ENCODE measurements at places on chromosomes 5 and 9. TPM values are rescaled to one million over a fixed set of nuclear protein-coding genes. Genes with fewer than 3 reads are reported as not detected.

DNA sequence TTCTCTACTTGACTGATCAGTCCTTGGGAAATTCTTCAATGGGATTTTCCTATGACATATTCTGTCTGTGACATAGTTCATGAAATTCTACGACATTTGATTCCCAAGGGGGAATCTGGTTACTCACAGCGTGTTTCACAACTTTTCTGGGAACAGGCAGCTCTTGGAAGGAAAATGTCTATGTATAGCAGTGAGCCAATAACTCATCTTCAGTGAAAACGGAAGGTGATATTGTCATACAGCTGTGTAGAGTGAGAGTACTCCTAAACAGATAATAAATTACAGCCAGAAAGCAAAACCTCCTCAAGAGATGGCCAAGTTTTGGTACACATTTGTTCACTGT lies 91.4 kb downstream of the C9orf152 start:
- H3K27ac ChIP-seq: peak overlapping the region; percentile 46
- H3K4me3 ChIP-seq: no peak overlapping the region
- peaks cover 49% of the 10 kb centered on the region for H3K4me1 ChIP-seq

TEK gene
- total RNA-seq: 1.0 TPM

MLANA gene
- not detected for total RNA-seq

DNA sequence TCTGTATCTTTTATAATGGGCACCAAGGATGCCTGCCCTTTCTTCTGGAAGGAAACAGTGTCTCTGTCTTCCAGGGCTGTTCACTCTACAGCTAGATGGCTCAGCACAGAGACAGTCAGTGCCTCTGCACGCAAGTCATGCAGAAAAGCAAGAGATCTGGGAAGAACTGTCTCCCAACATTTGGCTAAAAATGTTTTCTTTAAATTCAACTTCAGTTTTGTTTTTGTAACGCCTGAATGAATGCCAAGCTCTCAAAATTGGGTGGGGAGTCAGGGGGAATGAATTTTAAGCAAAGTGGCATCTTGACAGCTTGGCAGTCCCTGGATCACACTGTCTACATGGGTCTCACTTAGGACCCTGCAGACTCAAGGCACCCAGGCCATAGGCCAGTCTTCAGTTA lies 12.6 kb downstream of the OLFML2A start:
- no peak for DNase-seq
- no peaks in the 10 kb centered on the region for H3K4me1 ChIP-seq
- no peak overlapping the region for H3K27ac ChIP-seq
- no peaks in the 10 kb centered on the region for H3K27me3 ChIP-seq
- no peak overlapping the region for H3K4me3 ChIP-seq

ITGA2 gene
- total RNA-seq: not detected

DNA sequence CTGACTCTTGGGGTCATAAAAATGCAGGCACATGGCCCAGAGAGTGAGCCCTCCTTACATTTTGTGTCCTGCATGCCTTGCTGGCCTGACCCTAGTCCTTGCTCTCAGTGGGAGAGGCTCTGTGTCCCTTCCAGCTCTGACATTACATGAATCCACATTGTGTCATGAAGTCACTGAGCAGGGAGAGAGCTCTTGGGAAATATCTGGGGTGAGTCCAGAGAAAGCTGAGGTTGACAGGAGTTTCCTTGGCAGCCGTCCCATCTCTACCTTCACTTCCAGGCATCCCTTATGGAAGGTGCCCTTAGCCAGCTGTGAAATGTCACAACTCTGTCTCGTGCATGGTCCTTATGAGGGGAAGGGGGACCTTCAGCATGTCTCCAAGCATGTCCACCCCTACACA lies 41.0 kb downstream of the FAT2 start:
- H3K36me3 ChIP-seq: no peaks in the 10 kb centered on the region
- H3K27me3 ChIP-seq: no peaks in the 10 kb centered on the region
- H3K4me1 ChIP-seq: no peaks in the 10 kb centered on the region
- H3K4me3 ChIP-seq: no peak overlapping the region

DNA sequence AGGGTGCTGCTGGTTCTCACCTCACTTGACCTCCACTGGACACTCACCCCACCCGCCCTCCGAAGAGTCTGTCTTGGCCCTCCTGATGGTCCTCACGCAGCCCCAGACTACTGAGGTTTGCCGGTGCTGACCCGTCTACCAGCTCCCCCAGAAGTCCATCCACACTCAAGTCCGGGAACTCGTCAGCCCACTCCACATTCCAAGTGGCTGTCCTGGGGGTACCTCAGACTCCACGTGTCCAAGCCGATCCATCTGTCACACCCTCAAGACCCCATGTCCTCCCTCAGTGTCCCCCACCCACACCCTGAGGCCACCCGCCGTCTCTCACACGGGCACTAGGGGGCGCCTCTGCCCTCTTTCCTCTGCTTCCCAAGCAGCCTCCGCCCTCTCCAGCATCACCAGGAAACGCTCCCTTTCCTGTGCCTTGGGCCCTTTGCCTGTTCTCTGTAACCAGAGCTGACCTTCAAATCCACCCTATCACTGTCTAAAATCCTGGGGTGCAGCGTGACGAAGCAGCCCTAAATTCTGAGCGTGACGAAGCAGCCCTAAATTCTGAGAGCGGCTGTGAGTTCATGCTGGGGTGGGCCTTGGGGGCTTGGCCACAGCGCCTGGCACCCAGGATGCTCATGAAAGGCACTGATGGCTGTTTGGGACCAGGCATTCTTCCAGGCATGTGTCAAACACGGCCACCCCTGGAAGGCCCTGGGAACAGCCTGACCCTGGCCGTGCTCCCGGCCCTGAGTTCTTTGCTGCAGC lies 95.7 kb downstream of the KCNT1 start:
- no peak overlapping the region for H3K4me3 ChIP-seq
- no peak overlapping the region for H3K27ac ChIP-seq
- peaks cover 4% of the 10 kb centered on the region for H3K27me3 ChIP-seq
- H3K4me1 ChIP-seq: peaks cover 9% of the 10 kb centered on the region
- no peaks in the 10 kb centered on the region for H3K36me3 ChIP-seq

- H3K27me3 ChIP-seq: peaks cover 2% of the 10 kb centered on the region
- no peak overlapping the region for H3K27ac ChIP-seq
- H3K4me1 ChIP-seq: no peaks in the 10 kb centered on the region
- H3K36me3 ChIP-seq: no peaks in the 10 kb centered on the region
- no peak overlapping the region for H3K4me3 ChIP-seq
Observed at GRCh38 chr9:32503008-32503407, 23.0 kb downstream of the RIGI start.

FKBP15 gene
- 18.2 TPM for total RNA-seq

DNA sequence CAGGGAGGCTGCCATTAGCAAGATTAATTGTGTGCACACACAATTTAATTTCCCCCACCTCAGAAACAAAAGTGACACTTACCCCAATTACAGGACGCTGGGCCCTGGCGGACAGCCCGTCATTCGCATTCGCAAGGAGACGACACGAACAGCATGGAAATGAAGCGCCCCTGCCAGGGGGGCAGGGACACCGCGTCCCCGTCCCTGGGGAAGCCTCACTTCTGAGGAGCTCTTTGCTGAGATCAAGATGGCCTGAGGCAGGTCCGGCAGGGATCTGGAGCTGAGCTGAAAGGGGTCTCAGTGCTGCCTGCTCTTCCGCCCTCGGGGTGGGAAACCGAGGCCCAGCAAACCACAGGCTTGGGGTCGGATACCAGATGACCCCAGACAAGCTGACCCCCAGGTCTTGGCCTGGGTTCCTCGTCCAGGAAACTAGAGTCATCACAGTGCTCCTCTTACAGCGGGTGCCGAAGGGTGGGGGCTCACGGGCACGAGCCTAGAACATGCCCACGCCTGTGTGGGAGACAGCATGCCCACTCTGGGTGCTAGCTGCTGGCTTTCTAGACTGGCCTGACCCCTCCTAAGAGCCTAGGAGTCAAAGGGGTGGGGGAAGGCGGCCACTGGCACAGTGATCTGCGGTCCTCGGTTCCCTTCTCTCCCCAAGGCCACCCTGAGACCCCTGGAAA lies 103.2 kb downstream of the VAV2 start:
- peak overlapping the region; percentile 95 for H3K27ac ChIP-seq
- H3K36me3 ChIP-seq: no peaks in the 10 kb centered on the region
- peaks cover 27% of the 10 kb centered on the region for H3K27me3 ChIP-seq
- peak; percentile 79 for DNase-seq

DNA sequence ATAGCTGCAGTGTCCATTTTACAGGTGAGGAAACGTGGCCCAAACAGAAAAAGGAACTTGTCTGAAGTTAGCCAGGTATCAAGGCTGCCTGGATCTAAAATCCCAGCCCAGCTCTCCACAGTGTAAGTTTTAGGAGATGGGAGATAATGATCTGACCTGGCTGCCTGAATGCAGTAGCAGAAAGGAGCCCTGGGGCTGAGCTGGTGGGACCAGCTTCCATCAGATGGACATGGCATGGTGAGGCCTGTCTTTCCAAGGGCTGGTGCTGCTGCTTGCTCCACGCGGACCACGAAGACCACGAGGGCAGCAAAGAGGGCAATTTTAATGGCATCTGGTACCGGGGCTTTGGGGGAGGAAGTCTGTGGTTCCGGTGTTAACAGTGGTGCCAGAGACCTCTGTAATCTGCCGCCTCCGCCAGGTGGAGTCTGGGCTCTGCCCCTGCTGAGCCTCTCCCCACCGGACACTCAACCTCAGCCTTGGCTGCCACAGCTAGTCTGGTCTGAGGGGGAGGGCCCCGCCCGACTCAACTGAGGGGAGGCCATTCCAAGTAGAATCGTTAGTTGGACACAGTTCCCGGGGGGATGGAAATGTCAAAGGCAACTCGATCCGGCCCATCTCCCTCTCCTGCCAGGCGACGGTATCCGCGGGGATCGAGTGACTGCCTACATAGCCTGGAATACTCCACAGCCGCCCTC lies 650 bp downstream of the MYORG start:
- DNase-seq: peak; percentile 67
- H3K4me3 ChIP-seq: peak overlapping the region; percentile 88
- peaks cover 18% of the 10 kb centered on the region for H3K4me1 ChIP-seq
- H3K27ac ChIP-seq: peak overlapping the region; percentile 76
- H3K36me3 ChIP-seq: peaks cover 9% of the 10 kb centered on the region
- peaks cover 19% of the 10 kb centered on the region for H3K27me3 ChIP-seq

- H3K36me3 ChIP-seq: no peaks in the 10 kb centered on the region
- peaks cover 41% of the 10 kb centered on the region for H3K27me3 ChIP-seq
- peaks cover 2% of the 10 kb centered on the region for H3K4me1 ChIP-seq
- DNase-seq: no peak
- H3K27ac ChIP-seq: no peak overlapping the region
Observed at GRCh38 chr9:97852399-97853055, 499 bp upstream of the FOXE1 start.

TCF7 gene
- 5.8 TPM for total RNA-seq

DNA sequence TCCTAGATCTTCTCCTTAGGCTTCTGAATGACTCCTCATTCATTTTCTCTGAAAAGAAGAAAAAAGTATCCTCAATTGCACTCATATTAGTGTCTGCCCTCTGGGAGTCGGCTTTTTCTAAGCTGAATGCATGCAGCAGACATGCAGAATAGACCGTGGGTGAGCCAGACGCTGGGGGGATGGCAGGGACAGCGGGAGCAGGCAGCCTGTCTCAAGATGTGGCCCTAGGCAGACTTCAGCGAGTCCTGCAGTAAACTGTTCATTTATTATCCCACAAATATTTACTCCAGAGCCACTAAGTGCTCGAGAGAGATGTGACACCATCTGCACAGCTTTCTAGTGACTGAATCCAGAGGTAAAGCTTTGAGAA lies 164.9 kb upstream of the RAI14 start:
- H3K36me3 ChIP-seq: peaks cover 5% of the 10 kb centered on the region
- DNase-seq: peak; percentile 38
- peak overlapping the region; percentile 61 for H3K4me3 ChIP-seq

GRCh38 chr5:132384506-132385050 lies 15.1 kb downstream of the SLC22A5 start:
- H3K36me3 ChIP-seq: no peaks in the 10 kb centered on the region
- no peaks in the 10 kb centered on the region for H3K4me1 ChIP-seq
- peaks cover 3% of the 10 kb centered on the region for H3K27me3 ChIP-seq

DNA sequence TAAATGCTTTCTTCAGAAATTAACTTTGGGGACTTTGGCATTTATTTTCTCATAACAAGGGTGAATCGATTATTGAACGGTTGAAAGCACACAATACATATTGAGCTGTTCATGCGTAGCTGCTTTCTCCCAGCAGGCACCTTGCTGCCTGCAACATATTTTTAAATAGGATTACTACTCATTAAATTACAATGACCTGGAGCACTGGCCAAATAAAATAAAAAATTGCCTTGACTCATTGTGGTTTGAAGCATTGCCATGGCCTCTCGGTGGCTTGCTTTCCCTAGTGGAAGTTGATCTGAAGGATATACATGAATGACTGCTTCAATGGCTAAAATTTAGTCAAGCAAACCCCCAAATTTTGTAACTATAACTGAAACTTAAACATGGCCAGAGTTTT lies 181.6 kb upstream of the NUDT12 start:
- no peak overlapping the region for H3K4me3 ChIP-seq
- no peak for DNase-seq
- H3K4me1 ChIP-seq: no peaks in the 10 kb centered on the region
- no peaks in the 10 kb centered on the region for H3K27me3 ChIP-seq

GRCh38 chr5:165149431-165149830 lies 1644.0 kb downstream of the MAT2B start:
- no peak overlapping the region for H3K4me3 ChIP-seq
- DNase-seq: no peak
- no peaks in the 10 kb centered on the region for H3K27me3 ChIP-seq
- H3K36me3 ChIP-seq: no peaks in the 10 kb centered on the region

GRCh38 chr9:130286072-130286770 lies 20.7 kb downstream of the HMCN2 start:
- H3K4me3 ChIP-seq: no peak overlapping the region
- H3K36me3 ChIP-seq: no peaks in the 10 kb centered on the region
- DNase-seq: no peak
- H3K4me1 ChIP-seq: peaks cover 14% of the 10 kb centered on the region
- no peak overlapping the region for H3K27ac ChIP-seq
- H3K27me3 ChIP-seq: peaks cover 7% of the 10 kb centered on the region

- DNase-seq: no peak
- H3K36me3 ChIP-seq: no peaks in the 10 kb centered on the region
- H3K4me1 ChIP-seq: no peaks in the 10 kb centered on the region
- H3K27ac ChIP-seq: no peak overlapping the region
- no peaks in the 10 kb centered on the region for H3K27me3 ChIP-seq
- H3K4me3 ChIP-seq: no peak overlapping the region
Observed at GRCh38 chr5:143002459-143003327, 232.5 kb downstream of the ARHGAP26 start.

Data from glutamatergic neuron (in vitro differentiated cells).